ENCODE measurements at places on chromosomes 13 and 19.

DNA sequence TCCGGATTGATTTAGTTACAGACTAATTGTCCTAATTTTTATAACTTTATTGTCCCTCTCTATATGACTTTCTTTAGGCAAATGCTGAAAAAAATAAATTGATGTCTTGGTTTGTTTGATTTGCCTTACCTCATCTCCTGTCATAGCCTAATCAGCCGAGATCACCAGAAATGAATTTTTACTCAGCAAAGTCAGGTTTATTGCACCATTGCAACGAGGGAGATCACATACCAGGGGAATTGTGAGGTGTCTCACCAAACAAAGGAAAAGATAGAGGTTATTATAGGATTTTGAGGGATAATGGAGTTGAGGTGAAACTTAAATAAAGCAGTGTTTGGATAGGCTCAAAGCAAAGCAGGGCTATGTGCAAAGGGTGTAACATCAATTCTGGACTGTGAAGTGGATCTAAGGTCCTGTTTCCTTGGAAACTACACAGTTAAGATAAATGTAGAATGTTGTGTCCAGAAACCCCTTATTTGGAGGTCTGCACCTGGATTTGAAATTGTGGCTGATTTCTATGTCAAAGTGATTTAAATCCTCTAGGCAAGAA, 372.6 kb downstream of the OXGR1 start:
- DNase-seq, result no peak

DNA sequence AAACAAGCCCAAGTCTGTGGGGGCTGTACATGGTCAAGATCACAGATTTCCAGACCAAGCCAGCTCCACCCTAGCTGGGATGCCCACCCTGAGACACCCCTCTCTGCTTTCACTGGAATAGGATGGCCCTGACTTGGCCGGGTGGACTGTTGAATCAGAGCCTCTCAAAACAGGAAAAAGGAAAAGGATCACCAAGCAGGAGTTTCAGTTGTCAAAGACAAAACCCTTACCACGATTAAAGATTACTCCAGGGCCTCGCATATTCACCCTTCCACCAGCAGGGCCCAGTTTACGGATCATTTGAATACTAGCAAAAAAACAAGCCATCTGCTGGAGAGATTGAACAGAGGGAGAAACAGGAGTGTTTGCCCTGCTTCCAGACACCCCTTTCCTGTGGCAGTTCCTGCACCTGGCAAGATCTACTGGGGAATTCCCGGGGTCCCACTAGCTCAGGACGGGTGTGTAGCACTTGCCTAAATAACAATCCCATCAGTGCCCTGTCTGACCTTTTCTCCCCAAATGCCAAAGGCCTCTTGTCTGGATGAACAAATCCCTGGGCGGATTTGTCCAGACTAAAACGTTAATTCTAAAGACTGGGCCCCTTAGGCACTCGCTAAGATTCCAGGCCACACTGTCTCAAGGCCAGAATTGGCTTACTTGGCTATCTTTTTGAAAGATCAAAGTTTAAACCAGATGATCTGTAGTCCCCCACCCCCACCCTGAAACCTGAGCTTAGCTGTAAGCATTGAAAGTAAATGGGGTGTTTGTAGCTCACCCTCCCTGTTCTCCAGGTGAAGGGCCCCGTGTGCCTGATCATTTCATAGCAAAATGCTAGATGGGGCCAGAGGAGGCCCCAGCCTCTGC, 38.4 kb downstream of the ACTN4 start:
- DNase-seq, result no peak

DNA sequence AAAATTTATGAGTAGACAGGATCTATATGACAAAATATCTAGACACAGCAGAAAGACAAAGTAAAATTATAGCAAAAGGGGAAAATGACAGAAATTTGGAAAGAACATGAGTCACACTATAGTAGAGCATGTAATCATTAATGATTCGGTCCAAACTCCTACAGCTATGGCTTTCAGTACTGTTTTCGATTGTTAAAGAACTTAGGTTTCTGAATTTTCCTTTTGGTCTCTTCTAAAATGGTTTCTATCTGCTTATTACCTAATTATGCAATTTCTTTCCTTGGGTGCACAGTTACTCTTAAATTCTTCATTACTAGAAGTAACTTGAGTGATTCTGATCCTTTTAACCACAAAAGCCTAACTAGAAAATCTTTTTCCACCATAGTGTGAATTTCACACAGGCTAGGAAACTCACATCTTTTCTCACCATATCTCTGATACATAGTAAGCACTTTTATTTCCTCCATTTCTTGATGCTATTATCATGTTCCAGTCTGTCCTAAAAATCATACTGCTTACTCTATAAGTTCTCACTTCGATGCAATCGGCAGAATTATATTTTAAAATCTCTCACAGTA, 1101.4 kb downstream of the PCDH9 start:
- DNase-seq, result no peak

DNA sequence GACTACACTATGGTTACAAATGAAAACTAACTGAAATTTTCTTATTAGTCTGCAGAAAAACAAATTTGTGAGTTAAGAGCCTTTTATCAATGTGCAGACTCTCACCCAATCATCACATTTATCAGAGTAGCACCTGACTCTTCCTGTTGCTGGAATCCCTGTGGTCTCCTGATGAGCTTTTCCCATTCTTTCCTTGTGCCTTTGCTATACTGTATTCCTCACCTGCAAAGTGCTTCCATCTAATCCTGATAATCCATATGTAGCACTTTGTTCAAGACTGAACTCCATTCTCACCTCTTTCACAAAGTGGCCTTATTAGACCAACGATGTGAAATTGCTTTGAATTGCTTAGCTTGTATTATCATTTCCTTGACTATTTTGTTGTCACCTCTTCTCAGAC, 225.3 kb downstream of the LHFPL6 start:
- no peak for DNase-seq

DNA sequence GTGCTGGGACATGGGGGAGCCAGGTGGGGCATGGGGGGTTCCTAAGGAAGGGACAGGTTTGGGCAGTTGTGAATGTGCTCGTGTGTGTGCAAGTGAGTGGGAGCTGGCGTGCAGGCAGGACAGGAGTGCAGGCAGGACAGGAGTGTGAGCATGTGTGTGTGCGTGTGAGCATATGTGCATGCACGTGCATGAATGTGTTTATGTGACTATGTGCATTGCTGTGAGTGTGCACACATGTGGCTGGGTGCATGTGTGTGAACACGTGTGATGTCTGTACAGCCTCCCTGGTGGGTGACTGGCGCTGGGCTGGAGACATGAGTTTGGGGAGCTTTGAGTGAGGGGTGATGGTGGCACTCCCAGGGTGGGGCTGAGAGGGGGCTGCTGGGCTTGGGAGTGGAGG, 33.4 kb downstream of the CRTC1 start:
- no peak for DNase-seq

All from stimulated activated CD8-positive, alpha-beta memory T cell treated with anti-CD3 and anti-CD28 coated beads, Interleukin-4, amount 100 ng/mL, for 1 hour (primary cell).